ENCODE measurements at places on chromosomes 3 and 15. TPM values are rescaled to one million over a fixed set of nuclear protein-coding genes. Genes with fewer than 3 reads are reported as not detected.

DNA sequence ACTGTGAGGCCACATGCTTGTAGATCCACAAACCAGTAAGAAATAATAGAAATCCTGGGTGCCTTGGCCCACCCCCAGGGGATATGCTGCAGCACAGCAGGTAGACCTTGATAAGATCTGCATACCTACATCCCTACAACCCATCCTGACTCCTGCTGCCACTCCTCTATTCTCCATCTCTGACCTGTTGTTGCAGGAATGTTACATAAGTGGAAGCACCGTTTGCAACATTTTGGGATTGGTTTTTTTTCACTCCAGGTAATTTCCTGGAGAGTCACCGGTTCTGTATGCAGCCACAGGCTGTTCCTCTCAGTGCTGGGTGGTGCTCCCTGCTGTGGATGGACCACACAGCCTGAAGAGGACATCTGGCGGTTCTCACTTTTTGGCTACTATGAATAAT lies 16.1 kb upstream of the CSPG5 start:
- DNase-seq: no peak

GRCh38 chr3:167493244-167493643 lies 19.4 kb upstream of the SERPINI2 start:
- no peak for DNase-seq

DNA sequence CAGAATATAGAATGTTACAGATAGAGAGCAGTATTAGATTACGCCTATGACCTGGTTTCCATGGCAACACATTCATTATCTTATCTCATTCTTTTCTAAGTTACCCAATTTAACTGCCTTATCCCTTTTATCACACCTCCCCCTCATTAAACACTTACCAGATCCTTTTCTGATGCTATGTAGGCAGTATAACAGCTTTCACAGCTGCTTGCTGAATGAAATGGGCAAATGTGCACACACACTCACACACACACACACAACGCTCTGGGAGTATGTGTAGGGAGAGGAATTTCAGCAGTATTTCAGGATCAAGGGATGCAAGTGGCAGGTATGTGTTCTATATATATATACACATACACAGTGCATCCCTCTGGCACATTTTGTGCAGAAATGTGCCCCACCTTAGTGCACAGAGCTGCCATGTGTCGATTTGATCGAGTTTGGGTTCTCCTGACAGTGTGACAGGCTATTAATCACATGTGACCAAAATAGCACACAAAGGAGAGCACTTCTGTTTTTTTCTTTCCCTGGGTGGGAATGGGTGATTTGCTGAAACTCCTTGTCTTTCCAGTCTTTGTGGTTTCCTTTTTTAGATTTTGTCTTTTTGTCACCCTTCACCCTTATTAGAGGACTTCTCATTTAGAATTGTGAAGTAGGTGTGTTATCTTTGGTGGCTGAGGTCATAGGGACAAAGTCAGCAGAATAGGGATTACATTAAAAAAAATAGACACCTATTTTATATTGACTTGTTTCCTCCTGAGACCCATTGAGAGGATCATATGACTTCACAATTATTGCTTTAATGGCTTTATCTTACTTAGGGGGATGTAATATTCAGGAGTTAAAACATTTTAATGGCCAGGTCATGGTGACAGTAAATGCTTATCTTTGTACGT lies 553.7 kb downstream of the PDCD6IP start:
- no peak for DNase-seq

- DNase-seq: no peak
These were observed 3.5 kb downstream of the ZNF710 start for GRCh38 chr15:90004671-90005070.

DNA sequence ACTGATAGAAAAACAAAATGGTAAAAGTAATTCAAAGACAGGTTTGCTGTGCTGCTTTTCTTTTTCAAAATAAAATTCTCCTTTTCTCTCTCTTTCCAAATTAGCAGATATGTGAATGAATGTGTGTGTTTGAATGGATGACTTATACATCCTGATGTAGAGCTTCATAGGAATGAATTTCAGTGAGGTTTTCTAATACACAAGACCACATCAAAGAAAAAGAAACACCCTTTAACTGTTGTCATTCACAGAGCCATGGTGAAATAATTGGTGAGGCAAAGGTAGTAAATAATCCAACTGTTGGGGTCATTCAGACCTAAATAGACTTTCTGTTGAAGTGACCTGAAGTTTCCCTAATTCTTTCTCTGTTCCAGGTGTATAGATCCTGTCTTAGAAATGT lies 139.1 kb upstream of the ZPLD1 start:
- no peak for DNase-seq

The GPR149 gene
- total RNA-seq: not detected

The GOLGA6L24 gene
- total RNA-seq: not detected

The GLDN gene
- 0.18 TPM for total RNA-seq

The EIF4G1 gene
- total RNA-seq: 209 TPM

The SCN11A gene
- 0.67 TPM for total RNA-seq

The CHL1 gene
- 61.1 TPM for total RNA-seq

The XCR1 gene
- total RNA-seq: not detected
